ENCODE measurements at places on chromosomes 6 and 20.

- no peak for DNase-seq
Observed at GRCh38 chr6:40881501-40881900, 157.5 kb downstream of the UNC5CL start.

DNA sequence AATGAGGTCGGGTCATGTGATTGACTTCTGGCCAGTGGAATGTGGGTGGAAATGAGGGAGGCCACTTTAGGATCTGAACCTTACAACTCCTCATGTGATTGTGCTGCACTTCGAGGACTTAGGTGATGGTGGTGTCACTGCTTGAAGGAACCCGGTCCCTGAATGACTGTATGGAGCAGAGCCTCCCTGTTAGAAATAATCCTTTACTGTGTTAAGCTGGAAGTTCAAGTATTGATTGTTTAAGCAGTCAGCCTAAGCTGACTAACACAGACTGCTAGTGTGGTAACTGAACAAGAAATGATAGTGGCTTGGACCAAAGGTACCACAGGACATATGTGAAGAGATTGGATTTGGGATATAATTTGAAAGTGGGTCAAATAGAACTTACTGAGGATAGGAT, 138.0 kb downstream of the OPN5 start:
- DNase-seq, result no peak

GRCh38 chr6:79911992-79912391, 35.4 kb downstream of the ELOVL4 start:
- no peak for DNase-seq

GRCh38 chr6:139230391-139230840, 61.4 kb downstream of the TXLNB start:
- no peak for DNase-seq

DNA sequence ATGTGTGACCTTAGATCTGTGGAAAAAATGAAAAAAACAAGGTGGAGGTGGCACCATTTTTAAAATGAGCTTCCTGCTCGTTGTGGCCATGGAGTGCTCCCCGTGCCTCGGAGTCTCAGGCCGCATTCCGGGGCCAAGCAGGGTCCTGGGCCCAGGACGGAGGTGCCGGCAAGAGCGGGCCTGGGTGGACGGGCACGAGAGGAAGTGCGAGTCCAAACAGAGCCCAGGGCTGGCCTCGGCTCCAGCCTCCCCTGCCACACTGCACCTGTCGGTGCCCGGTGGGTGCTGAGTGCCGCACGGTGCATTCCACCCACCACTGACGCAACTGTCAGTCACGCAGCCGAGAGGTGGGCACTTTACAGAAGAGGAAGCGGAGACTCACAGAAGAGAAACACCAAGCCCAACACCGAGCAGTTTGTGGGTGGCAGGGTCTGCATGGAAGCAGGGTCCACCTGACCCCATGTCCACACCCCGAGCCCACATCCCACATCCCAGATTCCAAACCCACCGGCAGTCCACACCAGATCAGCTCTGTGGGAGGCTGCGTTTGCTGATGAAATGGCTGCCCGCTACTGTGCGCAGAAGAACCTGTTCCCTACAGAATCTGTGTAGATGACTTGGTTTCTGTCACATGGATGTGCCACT, 97.7 kb downstream of the PSMB1 start:
- no peak for DNase-seq

DNA sequence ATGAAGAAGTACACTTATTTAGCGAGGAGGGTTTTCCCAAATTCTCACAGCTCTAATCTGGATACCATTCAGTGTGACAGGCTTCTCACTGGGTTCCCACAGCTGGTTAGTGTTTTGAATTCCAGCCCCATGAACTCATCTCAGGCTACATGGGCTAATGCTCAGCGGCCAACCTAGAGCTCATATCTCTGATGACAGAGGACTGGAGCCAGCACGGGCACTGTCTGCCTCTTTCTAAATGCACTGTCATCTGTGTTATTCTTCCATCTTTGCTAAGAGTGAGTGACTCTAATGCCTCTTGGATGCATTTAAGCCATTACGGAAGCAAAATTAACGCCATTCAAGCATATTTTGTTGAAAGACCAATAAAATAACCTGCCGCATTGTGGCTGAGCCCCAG, 308.9 kb upstream of the JAG1 start:
- DNase-seq, result no peak

DNA sequence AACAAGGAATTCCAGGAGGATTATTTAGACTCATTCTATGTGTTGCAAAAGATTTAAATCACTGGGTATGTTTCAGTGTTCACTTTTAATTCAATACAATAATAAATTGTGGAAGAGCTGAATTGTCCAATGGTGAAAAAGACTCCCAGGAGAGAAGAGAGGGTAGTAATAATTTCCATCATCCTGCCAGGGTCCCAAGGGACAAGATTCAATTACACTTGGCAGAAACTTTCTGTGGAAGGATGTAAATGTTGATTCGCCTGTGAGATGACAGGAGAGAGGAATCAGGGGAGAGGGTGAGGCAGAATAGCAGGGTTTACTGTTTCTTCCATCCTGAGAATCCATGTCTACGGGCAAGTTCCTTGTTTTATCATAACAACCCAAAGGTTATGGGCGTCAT, 342.7 kb downstream of the ESR1 start:
- no peak for DNase-seq

GRCh38 chr20:50774515-50774914, 20.3 kb upstream of the BCAS4 start:
- no peak for DNase-seq

GRCh38 chr6:19312241-19312978, 524.8 kb upstream of the ID4 start:
- DNase-seq, result no peak

DNA sequence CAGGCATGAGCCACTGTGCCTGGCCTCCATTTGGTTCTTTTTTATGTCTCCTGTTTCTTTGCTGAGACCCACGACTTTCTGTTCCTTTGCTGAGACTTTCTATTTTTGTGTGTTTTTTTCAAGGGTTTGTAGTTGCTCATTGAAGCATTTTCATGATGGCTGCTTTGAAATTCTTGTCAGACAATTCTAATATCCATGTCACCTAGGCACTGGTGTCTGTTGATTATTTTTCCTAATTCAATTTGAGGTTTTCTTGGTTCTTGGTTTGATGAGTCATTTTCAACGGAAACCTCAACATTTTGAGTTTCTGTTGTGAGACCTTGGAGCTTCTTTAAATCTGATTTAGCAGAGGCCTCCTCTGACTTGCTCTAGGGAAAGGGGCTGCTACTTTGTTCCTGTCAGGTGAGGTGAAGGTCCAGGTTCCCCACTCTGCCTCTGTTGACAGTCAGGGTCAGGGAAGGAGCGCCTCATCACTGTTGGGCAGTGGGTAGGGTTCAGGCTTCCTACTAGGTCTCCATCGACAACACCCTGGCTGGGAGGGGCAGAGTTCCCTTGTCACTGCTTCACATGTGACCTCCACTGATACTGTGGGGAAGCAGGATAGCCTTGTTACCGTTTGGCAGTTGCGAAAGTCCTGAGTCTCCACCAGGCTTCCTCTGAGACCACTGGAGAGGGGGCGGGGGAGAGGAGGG, 67.2 kb upstream of the RNF24 start:
- DNase-seq, result no peak

DNA sequence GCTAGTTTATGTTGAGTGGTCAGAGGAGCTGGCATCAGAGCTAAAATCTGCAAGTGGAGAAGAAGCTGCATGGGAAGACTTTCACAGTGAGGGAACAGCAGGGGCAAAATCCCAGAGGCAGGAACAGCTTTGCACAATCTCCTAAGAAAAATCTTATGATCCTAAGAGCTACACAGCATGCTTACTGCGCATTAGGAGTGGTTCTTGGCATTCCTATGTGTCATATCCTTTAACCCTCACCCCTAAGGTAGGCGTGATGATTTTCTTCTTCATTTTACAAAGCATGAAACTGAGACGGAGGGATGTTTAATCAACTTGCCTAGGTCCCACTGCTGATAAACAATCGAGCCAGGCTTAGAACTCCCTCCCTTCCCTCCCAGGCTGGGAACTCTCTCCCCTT, 313.6 kb upstream of the SULF2 start:
- DNase-seq, result no peak

DNA sequence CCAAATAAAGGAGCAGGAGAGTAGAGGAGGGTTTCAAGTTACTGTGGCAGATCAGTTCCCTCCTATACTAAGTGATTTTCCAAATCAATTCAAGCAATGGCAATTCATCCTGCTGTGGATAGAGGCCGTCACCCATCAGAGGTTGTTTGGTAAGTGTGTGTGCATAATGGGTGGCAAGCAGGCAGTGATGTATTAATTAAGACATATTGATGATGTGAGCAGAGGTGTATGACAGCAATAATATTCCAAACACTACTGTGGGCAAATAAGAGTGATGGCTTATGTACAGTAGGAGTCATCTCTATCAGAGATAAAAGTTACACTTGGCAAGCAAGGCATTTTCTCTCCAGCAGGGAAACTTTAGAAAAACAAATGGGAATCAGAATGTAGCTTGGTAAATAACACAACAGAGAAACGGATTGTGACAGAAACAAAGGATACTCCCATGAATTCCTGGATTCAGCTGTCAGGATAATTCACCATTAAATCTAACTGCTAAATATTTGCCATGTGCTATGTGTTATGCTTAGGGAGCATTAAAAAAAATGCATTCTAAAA, 196.3 kb downstream of the KHDC1L start:
- no peak for DNase-seq

DNA sequence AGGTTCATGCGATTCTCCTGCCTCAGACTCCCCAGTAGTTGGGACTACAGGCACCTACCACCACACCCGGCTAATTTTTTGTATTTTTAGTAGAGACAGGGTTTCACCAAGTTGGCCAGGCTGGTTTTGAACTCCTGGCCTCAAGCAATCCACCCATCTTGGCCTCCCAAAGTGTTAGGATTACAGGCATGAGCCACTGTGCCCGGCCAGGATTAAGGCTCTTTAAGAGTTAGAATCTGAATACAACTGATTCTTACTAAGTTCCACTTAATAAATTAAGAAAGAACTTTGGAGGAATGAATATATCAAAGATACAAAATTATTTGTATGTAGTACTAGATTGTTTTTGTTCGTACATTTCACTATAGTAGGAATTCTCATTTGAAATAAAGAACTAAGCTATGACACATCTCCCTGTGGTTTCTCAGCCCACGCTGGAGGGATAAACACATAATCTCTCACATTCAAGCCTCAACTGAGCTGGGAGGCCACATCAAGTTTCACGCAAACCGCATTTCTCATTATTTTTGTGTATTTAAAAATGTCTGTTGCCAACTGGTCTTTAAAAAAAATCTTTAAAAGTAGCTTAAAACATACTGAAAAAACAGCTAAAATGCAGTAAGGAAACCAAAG, 34.2 kb downstream of the DTNBP1 start:
- no peak for DNase-seq

- DNase-seq, result no peak
Observed at GRCh38 chr6:6775074-6775473, 186.6 kb downstream of the LY86 start.

- no peak for DNase-seq
Observed at GRCh38 chr20:52004018-52004417, 187.6 kb downstream of the ZFP64 start.

DNA sequence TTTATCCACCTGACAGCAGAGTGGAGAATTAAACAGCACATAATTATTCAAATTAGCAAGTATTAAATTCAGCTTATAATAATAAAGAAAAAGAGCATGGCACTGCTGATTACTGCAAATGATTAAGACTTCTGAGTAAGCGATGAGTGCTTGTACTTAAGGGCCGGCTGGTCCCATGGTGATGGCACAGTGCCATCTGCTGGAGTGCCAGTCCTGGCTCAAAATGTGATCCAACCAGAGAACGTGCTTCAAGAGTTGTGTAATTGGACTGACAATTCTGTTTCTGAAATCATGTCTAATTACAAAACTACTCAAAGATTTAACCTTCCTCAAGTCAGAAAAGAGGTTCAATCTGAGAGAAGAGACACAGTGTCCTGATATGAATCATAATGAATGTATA, 181.6 kb upstream of the RGS17 start:
- DNase-seq, result peak; percentile 12

GRCh38 chr6:127186889-127187288, 68.4 kb downstream of the RSPO3 start:
- DNase-seq, result no peak

- no peak for DNase-seq
Observed at GRCh38 chr6:51021171-51021570, 202.5 kb downstream of the TFAP2B start.

DNA sequence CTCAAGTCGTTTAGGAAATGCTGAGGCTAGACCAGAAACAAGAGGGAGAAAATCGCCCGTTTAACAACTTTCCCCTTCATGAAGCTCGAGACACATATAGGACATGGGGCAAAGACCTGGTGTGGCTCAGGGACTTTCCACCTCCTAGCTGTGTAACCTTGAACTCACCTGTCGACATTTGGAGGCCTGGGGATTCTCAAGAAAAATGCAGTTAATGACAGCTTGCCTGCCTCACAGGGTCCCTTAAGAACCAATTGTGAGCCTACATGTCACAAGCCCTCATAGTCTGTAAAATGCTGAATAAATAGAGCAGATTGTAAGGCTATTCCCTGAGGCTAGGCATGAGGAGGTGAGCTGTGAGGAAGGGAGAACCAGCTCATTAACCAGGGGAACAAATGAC, 35.1 kb downstream of the MGME1 start:
- DNase-seq, result no peak

GRCh38 chr6:46244670-46245069, 73.9 kb upstream of the ENPP5 start:
- DNase-seq, result no peak

GRCh38 chr6:52647199-52647598, 23.7 kb upstream of the TMEM14A start:
- no peak for DNase-seq

GRCh38 chr6:49535795-49536194, 14.7 kb upstream of the C6orf141 start:
- no peak for DNase-seq

DNA sequence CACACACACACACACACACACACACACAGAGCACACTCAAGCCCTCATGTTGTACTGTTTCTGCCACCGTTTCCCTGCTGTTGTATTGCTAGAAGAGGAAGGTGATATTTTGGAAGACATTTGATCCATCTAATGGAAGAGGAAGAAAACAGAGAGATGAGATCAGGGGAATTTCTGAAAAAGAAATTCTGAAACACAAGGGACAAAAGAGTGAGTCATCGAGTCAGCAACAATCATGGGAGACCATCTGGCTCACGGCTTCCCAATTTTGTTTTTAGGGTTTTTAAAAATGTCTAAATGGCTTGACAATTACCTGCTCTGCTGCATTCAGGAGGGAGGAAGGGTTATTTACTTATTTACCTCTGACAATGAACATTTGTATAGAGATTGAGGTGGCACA, 22.0 kb downstream of the SOX4 start:
- DNase-seq, result no peak

GRCh38 chr20:7375905-7376304, 564.4 kb downstream of the HAO1 start:
- no peak for DNase-seq

DNA sequence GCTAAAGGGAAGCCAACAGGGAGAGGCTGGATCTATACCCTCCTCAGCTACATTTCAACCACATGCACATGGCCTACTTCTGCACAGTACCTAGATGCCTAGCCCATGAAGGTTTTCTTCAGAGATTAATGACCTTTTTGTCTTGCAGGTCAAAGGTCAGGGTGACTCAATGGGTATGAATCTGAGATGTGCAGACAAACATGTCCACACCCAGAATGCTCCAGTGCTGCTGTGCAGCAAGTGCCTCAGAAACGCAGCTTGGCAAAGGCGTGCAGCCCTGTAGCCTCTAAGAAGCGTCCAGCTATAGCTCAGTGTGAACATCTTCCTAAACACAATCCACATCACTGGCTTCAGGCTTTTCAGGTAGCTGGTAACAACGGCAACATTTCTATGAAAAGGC, 24.4 kb downstream of the MAP1LC3A start:
- DNase-seq, result no peak

- DNase-seq, result no peak
Observed at GRCh38 chr6:107629548-107630129, 139.7 kb downstream of the SOBP start.
